ENCODE measurements at places on chromosomes 16 and 17. TPM values are rescaled to one million over a fixed set of nuclear protein-coding genes. Genes with fewer than 3 reads are reported as not detected.

IL17C gene
- 0.29 TPM for total RNA-seq

MAP3K3 gene
- 53.0 TPM for total RNA-seq

GINS2 gene
- total RNA-seq, result 1.8 TPM

HS3ST6 gene
- not detected for total RNA-seq

DNA sequence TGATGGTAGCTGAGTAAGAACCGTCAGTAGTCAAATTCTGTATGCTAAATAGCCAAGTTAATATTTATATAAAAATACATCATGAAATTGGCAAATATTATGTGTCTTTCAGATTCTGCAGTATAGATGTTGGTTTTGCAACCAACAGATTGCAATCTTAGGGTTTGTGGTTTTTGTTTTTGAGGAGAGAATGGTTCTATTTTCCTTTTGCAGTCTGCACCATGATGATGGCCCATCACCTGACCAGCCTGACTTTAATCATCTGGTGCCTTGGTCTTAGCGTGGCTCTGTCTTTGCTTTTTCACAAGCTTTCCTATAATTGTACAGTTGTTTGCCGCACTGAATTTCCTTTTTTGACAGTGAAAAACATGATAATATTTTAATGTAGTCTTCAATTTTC is 50.7 kb downstream of the NUP93 start:
- DNase-seq, result no peak

DNA sequence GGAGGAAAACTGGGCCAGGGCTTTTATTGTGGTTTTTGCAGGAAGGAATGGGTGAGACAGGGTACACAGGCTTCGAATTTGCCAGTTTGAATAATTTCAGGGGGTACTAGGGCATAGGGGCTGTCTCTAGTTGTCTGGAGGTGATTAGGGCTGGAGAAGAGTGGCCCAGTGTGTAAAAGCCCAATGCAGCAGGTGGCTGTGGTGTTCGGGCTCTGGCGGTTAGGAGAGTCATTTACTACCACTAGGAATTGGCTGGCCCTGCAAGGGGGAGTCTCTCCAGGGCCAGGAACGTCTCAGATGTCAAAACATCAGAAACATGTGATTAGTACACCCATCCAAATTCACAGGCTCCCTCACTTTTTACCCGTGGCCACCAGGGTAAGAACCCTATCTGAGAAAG is 50.3 kb downstream of the GINS3 start:
- no peak for DNase-seq
